ENCODE measurements at places on chromosomes 7 and 10.
A peak's percentile ranks its signal among the peaks of the same experiment; 100 is the strongest.

DNA sequence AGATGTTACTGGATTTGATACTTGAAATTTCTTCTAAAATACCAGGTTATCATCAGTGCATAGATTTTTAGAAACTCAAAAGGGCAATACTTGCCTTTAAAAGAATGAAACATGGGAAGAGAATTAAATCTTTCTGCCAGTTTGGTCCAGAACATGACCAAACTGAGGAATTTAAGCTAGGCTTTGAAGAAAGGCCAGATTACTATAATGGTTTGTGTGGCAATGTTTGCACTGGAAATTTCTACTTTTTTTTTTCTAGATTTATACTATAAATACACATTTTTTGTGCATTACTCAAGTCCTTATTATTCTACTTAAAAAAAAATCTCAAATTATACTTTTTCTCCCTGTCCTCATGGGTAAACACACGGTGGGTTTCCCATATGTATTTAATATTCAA, 9.2 kb downstream of the MKX start:
- DNase-seq, result no peak

GRCh38 chr7:19322002-19322401, 176.8 kb upstream of the FERD3L start:
- no peak for DNase-seq

DNA sequence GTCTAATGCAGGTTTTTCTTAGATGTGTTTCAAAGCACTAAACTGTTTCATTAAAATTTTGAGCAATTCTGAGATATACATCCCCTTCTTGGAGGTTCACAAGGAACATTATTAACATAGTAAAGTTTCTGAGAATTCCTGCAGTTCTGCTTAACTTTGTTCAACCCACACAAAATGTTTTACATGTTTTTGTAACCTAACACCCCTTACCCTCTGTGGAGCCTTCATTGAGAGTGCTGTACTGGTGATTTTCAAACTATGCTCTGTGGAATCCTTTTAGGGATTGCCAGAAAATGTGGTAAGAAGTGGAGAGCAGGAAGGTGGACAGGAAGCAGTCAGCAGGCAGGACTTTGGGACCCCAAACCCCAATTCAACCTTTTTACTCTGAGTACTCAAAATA, 53.6 kb upstream of the ABCB5 start:
- no peak for DNase-seq

- no peak for DNase-seq
Measured at GRCh38 chr7:128917122-128917521, 6.6 kb upstream of the KCP start.

DNA sequence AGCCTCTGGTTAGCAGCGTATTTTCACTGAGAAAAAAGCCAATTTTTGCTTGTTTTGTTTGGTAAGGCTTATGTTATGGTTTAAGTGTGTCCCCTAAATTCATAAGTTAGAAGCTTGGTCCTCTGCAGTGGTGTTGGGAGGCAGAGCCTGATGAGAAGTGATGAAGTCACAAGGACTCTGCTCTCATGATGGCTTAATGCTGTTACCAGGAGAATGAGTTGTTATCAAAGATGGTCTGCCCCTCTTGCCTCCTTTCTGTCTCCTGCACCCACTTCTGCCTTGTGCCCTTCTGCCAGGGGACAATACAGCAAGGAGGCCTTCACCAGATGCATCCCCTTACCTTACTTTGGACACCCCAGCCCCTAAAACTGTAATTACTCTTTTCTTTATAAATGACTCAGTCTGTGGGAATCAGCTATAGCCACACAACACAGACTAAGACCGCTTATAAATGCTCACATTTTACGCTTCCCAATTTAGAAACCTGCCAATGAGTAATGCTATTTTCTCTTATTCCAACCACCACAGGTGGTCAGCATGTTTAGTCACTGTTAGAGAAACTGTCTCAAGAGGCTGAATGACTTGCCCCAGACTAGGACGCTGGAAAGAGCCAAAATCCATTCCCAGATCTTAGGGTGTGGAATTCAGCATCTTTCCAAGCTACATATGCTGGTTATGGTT, 6.1 kb upstream of the PKD1L1 start:
- DNase-seq, result no peak

- DNase-seq, result no peak
Measured at GRCh38 chr10:60767424-60767823, 10.9 kb upstream of the CDK1 start.

DNA sequence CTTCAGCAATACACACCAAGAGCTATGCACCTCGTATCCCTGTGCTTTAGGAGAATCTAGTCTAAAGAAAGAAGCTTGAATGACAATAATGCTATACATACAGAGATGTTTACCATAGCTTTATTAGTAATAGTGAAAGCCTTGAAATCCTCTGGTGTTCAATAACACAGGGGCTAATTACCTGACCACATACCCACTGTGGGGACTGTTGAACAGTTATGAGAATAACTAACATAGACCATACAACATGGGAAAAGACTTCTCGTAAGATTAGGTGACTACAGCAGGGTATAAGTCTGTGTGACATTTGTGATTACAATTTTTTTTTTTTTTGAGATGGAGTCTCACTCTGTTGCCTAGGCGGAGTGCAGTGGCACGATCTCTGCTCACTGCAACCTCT, 111.0 kb downstream of the SORBS1 start:
- no peak for DNase-seq

GRCh38 chr10:17607603-17608332, 9.4 kb downstream of the HACD1 start:
- DNase-seq, result no peak

DNA sequence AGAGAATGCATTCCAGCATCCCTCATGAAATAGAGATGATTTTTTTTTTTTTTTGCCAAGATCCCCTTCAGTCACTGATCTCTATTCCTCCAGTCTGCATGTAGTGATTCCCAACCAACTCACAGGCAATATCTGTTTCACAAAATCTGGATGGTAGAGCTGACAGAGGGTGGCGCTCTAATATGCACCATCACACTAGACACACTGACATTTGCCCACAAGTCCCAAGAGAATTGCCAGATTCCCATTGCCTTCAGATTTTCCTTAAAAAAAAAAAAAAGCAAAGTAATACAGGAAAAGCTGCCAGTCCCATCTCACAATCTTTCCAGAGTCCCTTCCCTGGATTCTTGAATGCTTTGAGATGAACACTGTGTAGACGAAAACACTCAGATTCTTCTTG, 301.0 kb downstream of the SORCS1 start:
- DNase-seq, result no peak

GRCh38 chr7:34075523-34076370, 170.4 kb downstream of the BMPER start:
- DNase-seq, result no peak

DNA sequence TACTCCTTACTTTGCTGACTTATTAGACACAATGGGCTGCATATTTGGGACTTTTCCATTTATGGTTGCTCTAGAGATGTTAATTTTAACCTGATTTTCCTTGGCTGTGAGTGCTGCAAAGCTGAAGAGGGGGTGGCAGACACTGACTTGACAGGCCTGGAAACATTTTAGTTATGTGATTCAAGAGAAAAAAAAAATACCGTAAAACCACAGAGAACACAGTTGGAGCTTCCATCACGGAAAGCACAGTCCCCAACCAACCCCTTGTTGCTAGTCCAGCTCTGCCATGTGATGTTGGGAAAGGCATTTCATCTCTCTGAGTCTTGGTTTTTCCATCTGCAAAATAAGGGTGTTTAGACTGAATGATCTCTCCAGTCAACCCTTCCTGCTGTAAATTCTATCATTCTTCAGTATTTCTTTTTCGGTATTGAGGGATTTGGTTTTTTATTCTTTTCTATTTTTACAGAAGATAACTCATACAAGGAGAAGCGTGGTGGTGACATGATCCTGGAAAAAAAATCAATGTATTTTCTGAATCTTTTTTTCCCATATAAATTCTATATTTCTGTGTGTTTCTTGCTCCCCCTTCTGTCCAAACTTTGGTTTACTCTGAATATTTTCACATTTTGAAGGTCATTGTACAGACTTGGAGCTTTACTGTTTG, 246.1 kb downstream of the REEP3 start:
- DNase-seq, result no peak

- DNase-seq, result peak; percentile 33
Measured at GRCh38 chr10:91194497-91195179, 25.8 kb upstream of the PCGF5 start.

GRCh38 chr7:131681961-131682360, 125.5 kb upstream of the PODXL start:
- DNase-seq, result no peak

- no peak for DNase-seq
Measured at GRCh38 chr7:24637706-24638105, 64.5 kb downstream of the PALS2 start.

- no peak for DNase-seq
Measured at GRCh38 chr7:32116436-32116835, 46.2 kb upstream of the PDE1C start.

- DNase-seq, result no peak
Measured at GRCh38 chr10:24442234-24442633, 233.3 kb downstream of the KIAA1217 start.

GRCh38 chr10:114932225-114932624, 5.8 kb upstream of the TRUB1 start:
- DNase-seq, result no peak
